ENCODE measurements at places on chromosomes 13 and 19.

GRCh38 chr19:10544753-10545251 lies 1.1 kb downstream of the ATG4D start:
- no peak for DNase-seq

- DNase-seq = no peak
These were observed 968 bp upstream of the KL start for GRCh38 chr13:33015241-33015668.

GRCh38 chr13:20161275-20161950 lies 561 bp upstream of the GJA3 start:
- peak; percentile 64 for DNase-seq

- no peak for DNase-seq
These were observed 65.8 kb upstream of the SERP2 start for GRCh38 chr13:44307844-44308243.

GRCh38 chr13:73254827-73255226 lies 196.0 kb downstream of the KLF5 start:
- no peak for DNase-seq

- no peak for DNase-seq
These were observed 56.1 kb downstream of the KCNRG start for GRCh38 chr13:50071379-50071778.

- no peak for DNase-seq
These were observed 2775.0 kb downstream of the PCDH9 start for GRCh38 chr13:64455124-64455523.

DNA sequence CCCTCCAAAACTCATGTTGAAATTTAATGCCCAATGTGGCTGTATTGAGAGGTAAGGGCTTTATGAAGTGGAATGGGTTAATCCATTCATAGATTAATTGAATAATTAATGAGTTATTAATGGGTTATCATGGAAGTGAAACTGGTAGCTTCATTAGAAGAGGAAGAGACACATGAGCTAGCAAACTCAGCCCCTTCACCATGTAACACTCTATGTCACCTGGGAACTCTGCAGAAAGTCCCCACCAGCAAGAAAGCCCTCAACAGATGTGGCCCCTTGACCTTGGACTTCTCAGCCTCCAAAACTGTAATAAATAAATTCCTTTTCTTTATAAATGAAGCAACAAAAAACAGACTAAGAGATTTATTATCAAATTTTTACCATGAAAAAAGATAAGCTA lies 223.5 kb downstream of the KLF12 start:
- DNase-seq = no peak

GRCh38 chr13:23509781-23510543 lies 60.2 kb upstream of the TNFRSF19 start:
- DNase-seq = no peak

DNA sequence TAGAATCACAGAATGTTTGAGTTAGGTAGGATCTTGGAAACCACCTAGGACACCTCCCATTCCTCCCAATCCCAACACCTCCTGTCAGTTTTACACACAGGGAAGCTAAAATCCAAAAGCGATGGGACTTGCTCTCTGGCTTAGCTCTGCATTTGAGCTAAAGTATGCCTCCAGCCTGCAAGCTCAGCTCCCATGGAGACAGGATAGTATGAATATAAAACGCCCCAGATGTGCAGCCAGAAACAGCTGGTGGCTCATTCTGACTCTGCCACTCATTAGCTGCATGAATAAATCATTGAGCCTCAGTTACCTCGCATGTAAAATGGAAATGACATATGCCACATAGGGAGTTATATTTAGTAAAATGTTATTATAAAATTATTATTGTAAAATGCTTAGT lies 336.0 kb downstream of the SUCLA2 start:
- DNase-seq = no peak

DNA sequence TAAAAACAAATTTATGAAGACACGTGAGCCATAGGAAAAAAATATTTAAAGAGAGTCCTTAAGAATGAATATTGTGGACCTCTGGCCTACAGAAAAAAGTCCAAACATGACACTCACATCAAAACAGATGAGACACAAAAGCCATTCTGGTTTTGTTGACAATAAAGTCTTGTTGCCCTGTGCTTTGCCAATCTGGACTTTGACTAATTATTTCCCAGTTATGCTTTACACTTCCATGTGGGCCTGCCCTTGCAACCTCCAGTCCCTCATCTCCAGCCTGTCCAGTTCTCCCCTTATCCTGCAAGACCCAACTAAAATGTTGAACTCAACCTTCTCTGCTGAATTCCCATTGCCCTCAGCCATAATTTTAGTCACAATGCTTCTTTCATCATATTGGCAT lies 184.5 kb upstream of the SERP2 start:
- DNase-seq = no peak
